Activated naive CD4-positive, alpha-beta T cell treated with anti-CD3 and anti-CD28 coated beads for 36 hours (primary cell): ENCODE measurements at places on chromosomes 7 and 10. TPM values are rescaled to one million over a fixed set of nuclear protein-coding genes. Genes with fewer than 3 reads are reported as not detected.

The BHLHA15 gene
- 0.40 TPM for total RNA-seq

The FRMPD2 gene
- not detected for total RNA-seq

DNA sequence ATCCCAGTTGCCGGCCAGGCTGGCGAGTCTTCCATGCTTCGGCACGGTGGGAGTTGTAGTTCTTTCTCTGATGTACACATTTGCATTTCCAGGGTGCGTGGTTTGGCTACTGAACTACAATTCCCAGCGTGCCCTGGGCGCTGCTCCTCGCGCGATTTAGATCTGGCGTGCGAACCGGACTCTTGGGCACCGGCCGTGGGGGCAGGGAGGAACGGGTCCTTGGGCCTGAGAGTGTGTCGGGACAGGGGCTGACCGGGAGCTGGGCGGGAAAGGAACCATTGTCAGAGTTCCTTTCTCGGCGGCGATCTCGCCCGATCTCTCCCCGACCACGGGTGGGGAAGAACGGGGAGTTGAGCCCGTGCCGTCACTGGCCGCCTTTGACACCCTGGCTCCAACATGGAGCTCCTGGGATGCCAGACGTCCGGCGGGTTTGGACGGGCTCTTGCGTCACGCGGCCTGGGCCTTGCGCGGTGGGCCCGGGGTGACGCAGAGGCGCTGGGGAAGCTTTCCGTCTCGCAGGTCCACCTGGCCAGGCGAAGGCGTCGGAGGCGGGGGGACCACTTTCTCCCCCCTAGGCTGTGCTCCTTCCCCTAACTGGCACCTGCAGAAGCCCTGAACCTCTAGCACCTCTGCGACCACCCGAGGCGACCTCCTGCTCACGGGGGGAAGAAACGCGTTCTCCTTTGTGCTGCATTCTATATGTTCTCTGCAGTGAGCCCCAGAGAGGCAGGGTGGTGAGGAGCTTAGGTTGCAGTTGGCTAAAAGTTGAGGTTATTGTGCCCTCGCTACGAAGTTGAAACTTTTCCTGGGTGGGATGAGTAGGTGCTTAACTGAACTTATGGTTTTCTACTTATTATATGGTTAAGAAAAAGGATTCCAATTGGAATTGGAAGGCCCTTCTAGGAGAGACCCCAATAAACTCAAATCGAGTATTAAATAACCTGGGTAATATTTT lies 824 bp downstream of the IFRD1 start:
- peaks cover 10% of the 10 kb centered on the region for H3K36me3 ChIP-seq
- peak overlapping the region; percentile 99 for H3K4me3 ChIP-seq
- DNase-seq: peak; percentile 92
- no peaks in the 10 kb centered on the region for H3K27me3 ChIP-seq
- peaks cover 39% of the 10 kb centered on the region for H3K4me1 ChIP-seq

- no peaks in the 10 kb centered on the region for H3K4me1 ChIP-seq
- no peaks in the 10 kb centered on the region for H3K27me3 ChIP-seq
- H3K36me3 ChIP-seq: no peaks in the 10 kb centered on the region
- no peak for DNase-seq
- no peak overlapping the region for H3K4me3 ChIP-seq
These were observed 156.6 kb upstream of the PRSS1 start for GRCh38 chr7:142592664-142593063.

GRCh38 chr7:87369216-87369615 lies 23.8 kb downstream of the CROT start:
- peaks cover 9% of the 10 kb centered on the region for H3K36me3 ChIP-seq
- H3K27me3 ChIP-seq: no peaks in the 10 kb centered on the region
- no peak overlapping the region for H3K27ac ChIP-seq
- DNase-seq: peak; percentile 39
- H3K4me1 ChIP-seq: peaks cover 4% of the 10 kb centered on the region

GRCh38 chr7:154475864-154476263 lies 423.7 kb downstream of the DPP6 start:
- no peak for DNase-seq
- no peaks in the 10 kb centered on the region for H3K36me3 ChIP-seq
- H3K27me3 ChIP-seq: no peaks in the 10 kb centered on the region

DNA sequence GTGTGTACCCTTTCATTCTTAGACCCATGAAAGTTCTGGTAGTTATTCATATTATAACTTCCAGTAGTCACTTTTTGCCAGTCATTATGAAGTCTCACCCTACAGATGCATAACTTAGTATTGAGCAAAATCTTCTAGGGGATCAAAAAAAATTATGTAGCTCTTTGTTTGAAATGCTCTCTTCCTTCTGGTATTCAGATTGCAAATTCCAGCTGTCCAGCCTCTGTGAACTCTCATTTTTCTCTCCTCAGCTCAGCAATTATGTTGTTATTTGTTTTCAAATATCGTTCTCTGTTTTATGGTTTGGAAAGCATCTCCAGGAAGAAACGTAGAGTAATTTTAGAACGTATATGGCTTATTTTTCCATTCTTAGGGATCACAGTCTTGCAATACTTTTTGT lies 442.5 kb downstream of the SEMA3D start:
- H3K36me3 ChIP-seq: no peaks in the 10 kb centered on the region

The SLIT1 gene
- total RNA-seq: 0.44 TPM

GRCh38 chr7:15303357-15303756 lies 258.5 kb downstream of the AGMO start:
- no peak overlapping the region for H3K27ac ChIP-seq
- no peaks in the 10 kb centered on the region for H3K36me3 ChIP-seq
- DNase-seq: no peak
- H3K27me3 ChIP-seq: no peaks in the 10 kb centered on the region

DNA sequence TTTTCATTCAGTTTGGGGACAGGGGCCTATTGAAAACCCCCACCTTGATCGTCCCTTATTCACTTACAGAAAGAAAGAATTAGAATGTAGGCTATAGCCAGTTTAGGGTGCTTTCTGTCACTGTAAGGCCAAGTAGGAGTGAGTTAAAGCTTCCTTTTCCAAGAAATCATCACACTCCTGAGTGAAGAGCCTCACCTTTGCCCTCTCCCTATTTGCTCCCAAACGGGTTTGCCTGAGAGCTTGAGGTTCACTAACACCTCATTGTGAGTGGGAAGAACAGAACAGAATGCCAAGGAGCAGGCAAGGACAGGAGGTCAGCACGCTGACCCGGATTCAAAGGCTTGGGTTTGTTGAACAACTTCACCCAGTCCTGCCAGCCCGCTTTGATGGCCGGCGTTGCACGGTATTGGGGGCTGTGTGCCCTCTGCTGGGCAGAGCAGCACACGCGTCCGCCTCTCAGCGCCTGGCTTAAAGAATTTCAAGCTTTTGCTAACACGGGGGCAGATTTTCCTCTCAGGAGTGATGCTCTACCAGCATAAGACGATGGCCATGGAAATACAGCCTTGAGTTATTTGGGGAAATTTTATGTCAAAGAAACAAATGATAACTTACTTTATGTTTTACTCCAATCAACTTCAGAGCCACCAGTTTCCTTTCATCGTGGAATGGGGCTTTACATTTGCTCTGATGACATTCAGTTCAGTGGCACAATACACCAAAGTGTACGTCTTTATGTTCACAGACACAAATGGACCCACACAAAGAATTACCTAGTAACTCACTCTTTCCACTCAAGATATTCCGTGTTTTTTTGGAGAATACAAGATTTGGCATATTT lies 470.0 kb downstream of the SUGCT start:
- DNase-seq: peak; percentile 41
- no peak overlapping the region for H3K27ac ChIP-seq
- peaks cover 3% of the 10 kb centered on the region for H3K4me1 ChIP-seq
- no peak overlapping the region for H3K4me3 ChIP-seq
- peaks cover 15% of the 10 kb centered on the region for H3K27me3 ChIP-seq
- H3K36me3 ChIP-seq: no peaks in the 10 kb centered on the region

- H3K27me3 ChIP-seq: no peaks in the 10 kb centered on the region
- H3K27ac ChIP-seq: no peak overlapping the region
- H3K4me1 ChIP-seq: no peaks in the 10 kb centered on the region
- H3K4me3 ChIP-seq: no peak overlapping the region
- no peak for DNase-seq
These were observed 359.1 kb downstream of the GLRX3 start for GRCh38 chr10:130495116-130495862.

GRCh38 chr7:68807666-68808065 lies 790.6 kb upstream of the AUTS2 start:
- no peaks in the 10 kb centered on the region for H3K27me3 ChIP-seq
- no peak for DNase-seq
- no peak overlapping the region for H3K27ac ChIP-seq
- no peaks in the 10 kb centered on the region for H3K4me1 ChIP-seq
- H3K36me3 ChIP-seq: no peaks in the 10 kb centered on the region

- no peak overlapping the region for H3K27ac ChIP-seq
- no peak overlapping the region for H3K4me3 ChIP-seq
- H3K4me1 ChIP-seq: no peaks in the 10 kb centered on the region
- DNase-seq: no peak
- H3K36me3 ChIP-seq: no peaks in the 10 kb centered on the region
These were observed 1262.6 kb upstream of the SORCS1 start for GRCh38 chr10:108427146-108427545.

The GSTO2 gene
- 3.0 TPM for total RNA-seq

The AKR1C4 gene
- total RNA-seq: not detected

The ANKRD2 gene
- not detected for total RNA-seq

- H3K27ac ChIP-seq: no peak overlapping the region
- no peak for DNase-seq
- H3K4me3 ChIP-seq: no peak overlapping the region
- H3K4me1 ChIP-seq: no peaks in the 10 kb centered on the region
- H3K27me3 ChIP-seq: no peaks in the 10 kb centered on the region
- H3K36me3 ChIP-seq: peaks cover 30% of the 10 kb centered on the region
These were observed 169.1 kb downstream of the IMMP2L start for GRCh38 chr7:111393011-111393754.

- no peak overlapping the region for H3K27ac ChIP-seq
- H3K4me1 ChIP-seq: peaks cover 15% of the 10 kb centered on the region
- no peaks in the 10 kb centered on the region for H3K27me3 ChIP-seq
- H3K36me3 ChIP-seq: peaks cover 3% of the 10 kb centered on the region
These were observed 15.2 kb downstream of the ATXN7L1 start for GRCh38 chr7:105861224-105861623.

DNA sequence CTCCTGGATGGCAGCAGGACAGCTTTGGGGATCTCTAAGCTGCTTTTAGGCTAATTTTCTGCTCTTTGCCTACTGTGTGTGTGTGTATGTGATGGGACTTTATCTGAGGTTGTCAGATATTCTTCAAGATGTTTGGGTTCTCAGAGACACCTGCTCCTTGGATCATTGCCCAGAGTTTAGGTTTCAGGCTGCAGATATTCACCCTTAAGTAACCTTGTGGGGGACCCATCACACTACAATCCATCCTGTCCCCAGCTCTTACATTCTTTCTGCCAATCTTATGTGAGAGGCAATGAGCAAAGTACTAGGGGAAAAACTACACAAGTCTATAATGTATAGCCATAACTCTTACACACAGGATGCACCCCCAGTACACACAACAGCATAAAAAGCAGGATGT lies 263.0 kb upstream of the ZWINT start:
- H3K27me3 ChIP-seq: no peaks in the 10 kb centered on the region
- H3K4me3 ChIP-seq: no peak overlapping the region
- H3K4me1 ChIP-seq: no peaks in the 10 kb centered on the region
- no peak for DNase-seq

GRCh38 chr7:101588131-101588935 lies 40.8 kb downstream of the MYL10 start:
- no peaks in the 10 kb centered on the region for H3K27me3 ChIP-seq
- H3K4me3 ChIP-seq: no peak overlapping the region
- no peak overlapping the region for H3K27ac ChIP-seq

- H3K36me3 ChIP-seq: peaks cover 7% of the 10 kb centered on the region
- no peak overlapping the region for H3K4me3 ChIP-seq
- H3K27ac ChIP-seq: no peak overlapping the region
- no peak for DNase-seq
- H3K4me1 ChIP-seq: peaks cover 8% of the 10 kb centered on the region
These were observed 133.8 kb downstream of the CNOT4 start for GRCh38 chr7:135375908-135376699.

The MBL2 gene
- not detected for total RNA-seq

- no peak overlapping the region for H3K27ac ChIP-seq
- no peaks in the 10 kb centered on the region for H3K36me3 ChIP-seq
- H3K4me3 ChIP-seq: no peak overlapping the region
- DNase-seq: no peak
- H3K27me3 ChIP-seq: peaks cover 19% of the 10 kb centered on the region
These were observed 13.7 kb downstream of the ASB15 start for GRCh38 chr7:123615344-123615743.

DNA sequence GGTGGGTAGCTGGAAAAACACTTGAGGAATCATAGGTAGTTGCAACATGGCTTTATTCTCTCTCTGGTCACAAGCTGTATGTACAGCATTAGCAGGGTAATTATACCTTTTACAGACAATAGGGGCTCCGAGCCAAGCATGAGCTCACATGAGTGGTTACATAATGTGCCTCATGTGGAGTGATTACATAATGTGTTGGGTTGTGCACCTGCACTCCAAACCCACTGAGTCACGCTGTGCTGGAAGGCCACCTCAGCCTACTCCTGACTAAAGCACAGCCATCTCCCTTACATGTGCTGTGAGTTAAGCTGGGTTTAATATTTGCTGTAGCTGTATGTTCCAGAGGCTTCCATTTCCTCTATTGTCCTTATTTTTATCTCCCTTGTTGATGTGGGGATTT lies 348.7 kb upstream of the SEMA3C start:
- no peaks in the 10 kb centered on the region for H3K27me3 ChIP-seq
- no peaks in the 10 kb centered on the region for H3K4me1 ChIP-seq

DNA sequence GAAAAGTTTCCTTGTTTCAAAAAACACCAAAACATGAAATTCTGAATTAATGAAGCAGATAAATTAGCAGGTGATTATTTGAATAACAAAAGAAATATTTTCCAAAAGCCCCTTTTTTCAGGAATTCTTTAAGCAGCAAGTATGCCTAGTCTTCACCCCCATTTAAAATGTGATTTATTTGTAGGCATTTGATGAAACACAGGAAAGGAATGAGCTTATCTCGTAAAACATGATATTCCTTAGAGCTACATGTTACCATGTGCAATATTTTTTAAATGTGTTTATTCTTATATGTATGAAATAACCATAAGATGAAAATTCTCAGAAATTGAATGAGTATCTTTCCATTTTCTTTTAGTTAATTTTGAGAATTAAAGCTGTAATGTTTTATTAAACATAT lies 106.1 kb downstream of the CHN2 start:
- DNase-seq: no peak
- no peaks in the 10 kb centered on the region for H3K4me1 ChIP-seq
- H3K27ac ChIP-seq: no peak overlapping the region
- H3K36me3 ChIP-seq: no peaks in the 10 kb centered on the region

DNA sequence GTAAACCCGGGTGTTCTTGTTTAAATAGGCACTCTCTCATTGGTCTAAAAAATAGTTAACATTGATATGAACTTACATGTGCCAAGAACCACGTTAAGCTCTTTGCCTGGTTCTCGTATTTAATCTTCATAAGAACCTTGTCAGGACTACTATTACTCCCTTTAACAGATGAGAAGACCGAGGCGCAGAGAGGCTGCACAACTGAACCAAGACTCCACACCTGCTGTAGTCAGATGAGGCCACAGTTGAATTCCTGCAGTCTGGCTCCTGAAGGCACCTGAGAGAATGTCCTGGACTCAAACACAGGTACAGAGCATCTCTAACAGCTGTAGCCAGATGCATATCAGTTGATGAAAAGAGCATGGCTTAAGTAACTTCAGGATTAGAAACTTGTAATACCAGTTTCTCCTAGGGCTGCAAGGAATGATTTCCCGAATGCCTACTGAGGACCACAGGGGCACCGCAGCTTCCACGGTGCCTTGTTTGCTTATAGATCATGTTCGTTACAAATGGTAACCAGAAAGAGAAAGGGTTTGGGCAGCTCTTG lies 9.5 kb downstream of the DDC start:
- no peak for DNase-seq
- H3K4me3 ChIP-seq: no peak overlapping the region
- peaks cover 10% of the 10 kb centered on the region for H3K27me3 ChIP-seq
- no peaks in the 10 kb centered on the region for H3K4me1 ChIP-seq
- H3K27ac ChIP-seq: no peak overlapping the region

The TMEM236 gene
- not detected for total RNA-seq
